ENCODE measurements at places on chromosomes 11 and 22.

- no peak for DNase-seq
These were observed 8.0 kb downstream of the TOLLIP start for GRCh38 chr11:1301220-1302000.

- no peak for DNase-seq
These were observed 10.2 kb downstream of the TMEM121B start for GRCh38 chr22:17110791-17111550.

GRCh38 chr11:34135439-34135838, 30.0 kb downstream of the NAT10 start:
- no peak for DNase-seq

DNA sequence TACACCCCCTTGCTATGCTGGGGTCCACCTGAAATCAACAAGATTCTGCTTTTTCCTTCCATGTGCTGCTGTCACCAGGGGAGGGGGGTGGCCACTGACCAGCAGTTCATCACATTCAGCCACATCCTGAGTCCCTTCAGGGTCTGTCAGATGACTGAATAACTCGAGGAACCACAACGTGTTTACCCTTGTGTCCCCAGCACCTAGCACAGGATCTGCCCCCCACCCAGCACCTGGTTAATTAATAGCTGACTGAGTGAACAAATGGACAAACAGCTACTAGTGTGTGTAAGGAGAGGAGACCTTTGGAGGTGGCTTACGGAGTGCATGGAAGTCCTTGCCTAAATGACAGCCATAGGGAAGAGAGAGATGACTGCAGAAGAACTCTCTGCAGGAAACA, 119.5 kb upstream of the NCAM1 start:
- DNase-seq, result no peak

DNA sequence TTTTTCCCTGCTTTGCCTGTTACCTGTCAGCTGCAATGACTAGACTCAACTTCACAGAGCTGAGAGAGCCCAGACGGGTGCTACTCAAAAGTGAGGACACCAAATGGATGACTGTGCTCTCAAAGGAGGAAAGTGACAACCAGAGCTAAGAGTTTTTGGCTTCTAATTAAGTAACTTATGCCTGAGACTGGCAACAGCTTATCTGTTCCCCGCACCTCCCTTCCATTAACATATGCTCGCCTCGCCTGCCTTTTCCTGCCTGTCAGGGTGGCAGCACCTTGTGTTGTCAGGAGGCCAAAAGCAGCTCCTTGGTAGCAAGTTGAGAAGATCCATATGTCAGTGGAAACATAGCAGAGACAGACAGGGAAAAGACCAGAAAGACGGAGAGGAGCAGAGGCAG, 573.9 kb upstream of the KIRREL3 start:
- no peak for DNase-seq

- no peak for DNase-seq
These were observed 3.4 kb upstream of the KDM4F start for GRCh38 chr11:95045812-95046211.

GRCh38 chr11:30197869-30198268, 32.9 kb upstream of the FSHB start:
- no peak for DNase-seq

- DNase-seq, result no peak
These were observed 610.3 kb downstream of the TBC1D22A start for GRCh38 chr22:47372596-47373385.

GRCh38 chr11:131033151-131033651, 116.9 kb upstream of the SNX19 start:
- DNase-seq, result no peak

- peak; percentile 6 for DNase-seq
These were observed 510 bp downstream of the PPME1 start for GRCh38 chr11:74171630-74171968.

DNA sequence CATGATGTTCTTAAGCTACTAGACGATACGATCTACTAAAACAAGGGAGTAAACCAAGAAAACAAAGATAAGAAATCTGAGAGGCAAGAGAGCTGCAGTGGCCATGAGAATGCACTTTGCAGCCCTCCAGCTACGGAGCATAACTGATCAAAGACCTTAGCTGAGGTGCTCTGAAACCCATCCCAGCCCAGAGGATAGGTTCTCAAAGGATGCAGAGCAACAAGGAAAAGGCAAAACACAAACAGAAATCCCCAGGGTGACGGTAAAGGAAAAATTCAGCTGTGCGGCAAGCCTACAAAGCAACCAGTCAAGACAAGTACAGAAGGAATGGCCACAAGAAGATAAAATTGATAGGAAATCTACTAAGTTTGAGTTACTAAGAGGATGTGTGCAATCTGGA, 32.5 kb upstream of the CFAP300 start:
- no peak for DNase-seq

- peak; percentile 28 for DNase-seq
These were observed 59.8 kb upstream of the WNT7B start for GRCh38 chr22:46036558-46037408.

- no peak for DNase-seq
These were observed 118.3 kb upstream of the RCN1 start for GRCh38 chr11:31972623-31973022.

DNA sequence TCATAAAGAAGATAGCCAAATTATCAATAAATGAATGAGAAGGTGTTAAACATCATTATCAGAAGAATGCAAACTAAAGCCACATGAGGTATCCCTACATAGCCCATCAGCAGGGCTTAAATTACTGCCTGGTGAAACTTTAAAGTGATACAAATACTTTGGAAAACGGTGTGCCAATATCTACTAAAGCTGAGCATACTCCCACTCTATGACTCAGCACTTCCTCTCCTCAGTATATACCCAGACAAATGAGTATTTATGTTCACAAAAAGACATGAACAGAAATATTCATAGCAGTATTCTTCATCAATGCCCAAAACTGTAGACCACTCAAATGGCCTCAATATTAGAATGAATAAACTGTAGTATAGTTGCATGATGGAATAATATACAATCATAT, 284.6 kb upstream of the ZC3H12C start:
- DNase-seq, result no peak

DNA sequence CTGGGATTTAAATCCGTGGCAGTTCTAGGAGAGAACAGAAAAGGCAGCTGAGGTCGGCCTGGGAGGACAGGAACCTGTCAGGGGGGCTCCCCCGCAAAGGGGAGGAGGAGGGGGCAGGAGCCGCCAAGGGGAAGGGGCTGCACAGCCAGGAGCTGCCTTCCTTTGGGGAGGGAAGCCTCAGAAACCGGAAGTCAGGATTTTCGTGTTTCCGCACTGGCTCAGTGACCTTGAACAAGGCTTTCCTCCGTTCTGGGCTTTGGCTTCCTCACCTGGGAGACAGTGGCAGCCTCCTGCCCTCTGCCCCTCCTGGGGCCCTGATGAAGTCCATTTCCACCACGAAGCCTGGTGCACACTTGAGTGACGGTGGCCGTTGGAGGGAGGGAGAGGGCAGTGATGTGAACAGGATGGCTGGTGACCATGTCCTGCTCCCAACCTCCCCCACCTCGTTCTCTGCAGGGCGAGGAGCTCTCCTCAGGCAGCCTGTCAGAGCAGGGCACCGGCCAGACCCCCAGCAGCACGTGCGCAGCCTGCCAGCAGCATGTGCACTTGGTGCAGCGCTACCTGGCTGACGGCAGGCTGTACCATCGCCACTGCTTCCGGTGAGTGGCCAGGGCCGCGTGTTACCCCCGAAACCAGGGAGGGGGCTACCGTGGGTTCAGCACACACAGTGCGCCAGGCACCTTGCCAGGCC, 12.6 kb downstream of the MICALL1 start:
- DNase-seq, result no peak

- DNase-seq, result no peak
These were observed 106.7 kb upstream of the VPREB1 start for GRCh38 chr22:22137891-22138290.

DNA sequence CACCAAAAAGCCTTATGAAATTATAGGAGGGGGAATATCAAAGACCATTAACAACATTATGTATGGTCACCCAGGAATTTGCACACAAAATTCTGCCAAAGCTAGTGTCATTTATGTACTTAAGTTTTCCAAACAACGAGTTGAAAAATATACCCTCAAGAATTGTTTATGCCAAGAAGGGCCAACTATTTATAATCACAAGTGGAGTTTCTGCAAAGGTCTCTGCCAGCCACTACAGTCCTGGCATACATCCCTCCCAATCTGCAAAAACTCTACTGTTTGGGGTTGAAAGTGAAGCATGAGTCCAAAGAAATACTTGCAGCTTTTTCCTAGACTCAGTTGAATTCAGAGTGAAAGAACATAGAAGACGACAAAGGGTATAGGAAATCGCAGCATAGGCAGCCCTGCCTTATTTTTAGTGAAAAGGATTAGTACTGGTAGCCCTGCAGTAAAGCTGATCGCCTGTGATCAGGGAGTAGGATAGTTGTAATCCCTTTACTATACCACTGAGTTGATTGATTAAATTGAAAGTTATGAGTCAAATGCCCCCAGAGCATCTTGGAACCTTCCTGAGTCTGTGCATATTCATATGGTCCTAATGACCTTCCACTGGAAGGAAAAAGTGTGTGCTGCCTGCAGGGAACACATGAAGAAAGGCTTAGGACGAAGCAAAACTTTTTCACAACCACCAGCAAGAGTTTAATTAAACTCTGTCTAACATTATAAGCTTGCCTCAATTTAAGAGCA, 144.0 kb downstream of the SPON1 start:
- DNase-seq, result no peak

DNA sequence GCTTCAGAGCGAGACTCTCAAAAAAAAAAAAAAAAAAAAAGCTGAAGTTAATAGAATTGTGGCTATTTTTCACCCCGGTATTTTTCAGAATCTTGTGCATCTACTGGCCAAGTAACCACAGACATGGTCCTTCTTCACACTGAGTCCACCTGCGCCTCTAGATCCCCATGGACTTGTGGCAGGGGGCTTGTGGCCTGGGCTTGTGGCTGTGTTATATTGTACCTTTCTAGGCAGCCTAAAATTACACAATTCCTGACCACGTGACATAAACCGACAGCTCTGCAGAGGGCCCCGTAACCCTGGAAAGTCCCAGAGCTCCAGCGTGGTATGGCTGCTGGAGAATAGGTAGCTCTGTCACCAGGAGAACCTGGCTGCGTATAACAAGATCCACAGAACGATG, 10.9 kb upstream of the NAALADL1 start:
- no peak for DNase-seq
